ENCODE measurements at places on chromosomes 7 and 10.

- DNase-seq, result no peak
- no peaks in the 10 kb centered on the region for H3K36me3 ChIP-seq
- H3K4me3 ChIP-seq, result peak overlapping the region; percentile 76
- H3K27me3 ChIP-seq, result no peaks in the 10 kb centered on the region
- H3K27ac ChIP-seq, result peak overlapping the region; percentile 75
Measured at GRCh38 chr10:6089334-6090219, 743 bp downstream of the RBM17 start.

GRCh38 chr10:57963546-57963945 lies 304.1 kb downstream of the IPMK start:
- no peaks in the 10 kb centered on the region for H3K36me3 ChIP-seq
- no peak overlapping the region for H3K27ac ChIP-seq
- H3K4me3 ChIP-seq, result no peak overlapping the region
- no peaks in the 10 kb centered on the region for H3K27me3 ChIP-seq
- no peak for DNase-seq

DNA sequence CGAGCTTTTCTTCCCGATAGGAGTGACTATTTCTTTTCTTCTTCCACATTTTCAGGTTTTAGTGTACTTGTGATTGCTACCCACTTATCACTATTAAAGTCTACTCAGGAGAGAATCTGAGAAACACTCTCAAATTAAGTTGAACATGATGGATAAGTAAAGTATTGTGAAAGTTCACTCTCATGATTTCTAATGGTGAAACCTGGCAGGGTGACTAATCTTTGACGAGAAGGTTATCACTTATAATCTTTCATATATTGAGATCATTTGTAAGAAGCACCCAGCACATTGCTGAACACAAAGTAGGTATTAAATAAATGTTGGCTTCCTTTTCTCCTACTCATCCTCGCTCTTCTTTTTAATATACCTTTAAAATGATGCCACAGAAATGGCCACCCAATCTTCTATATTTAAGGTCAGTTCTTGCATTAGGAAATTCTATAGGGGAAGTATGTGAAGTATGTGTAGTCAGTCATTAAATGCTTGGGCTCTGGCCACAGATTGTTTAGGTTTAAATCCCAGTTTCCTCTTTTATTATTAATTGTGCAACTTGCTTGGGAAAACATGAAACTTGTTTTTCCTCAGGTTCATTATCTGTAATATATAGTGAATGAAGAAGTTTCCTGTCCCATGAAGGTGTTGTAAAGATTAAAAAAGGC lies 3.1 kb upstream of the CFTR start:
- H3K4me3 ChIP-seq, result no peak overlapping the region
- no peaks in the 10 kb centered on the region for H3K36me3 ChIP-seq
- H3K27ac ChIP-seq, result no peak overlapping the region
- H3K4me1 ChIP-seq, result no peaks in the 10 kb centered on the region

DNA sequence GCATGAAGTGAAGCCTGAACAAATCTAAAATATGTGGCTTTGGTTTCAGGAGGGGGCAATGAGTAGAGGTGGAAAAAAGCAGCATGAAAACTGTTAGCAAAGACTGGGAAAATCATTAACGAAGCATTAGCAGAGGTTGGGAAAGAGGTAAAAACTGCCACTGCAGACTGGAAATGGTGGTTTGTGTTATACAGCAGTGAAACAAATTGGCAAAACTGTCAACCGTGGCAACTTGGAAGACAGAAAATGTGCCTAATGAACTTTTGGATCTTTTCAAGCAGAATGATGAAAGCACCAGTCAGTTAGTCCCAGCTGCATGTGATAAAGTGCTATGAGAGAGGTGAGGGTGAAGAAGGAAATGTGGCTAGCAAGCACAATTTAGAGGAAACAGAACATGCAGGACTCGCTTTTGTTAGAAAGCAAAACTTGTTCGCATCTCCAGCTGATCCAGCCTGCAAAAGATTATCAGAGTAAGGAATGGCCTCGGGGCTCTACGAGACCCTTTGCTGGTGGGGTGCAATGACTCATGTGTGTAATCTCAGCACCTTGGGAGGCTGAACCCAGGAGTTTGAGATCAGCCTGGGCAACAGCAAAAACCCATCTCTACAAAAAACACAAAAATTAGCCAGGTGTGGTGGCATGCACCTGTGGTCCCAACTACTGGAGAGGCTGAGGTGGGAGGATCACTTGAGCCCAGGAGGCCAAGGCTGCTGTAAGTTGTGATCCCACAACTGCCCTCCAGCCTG lies 45.7 kb downstream of the SKIDA1 start:
- no peak overlapping the region for H3K4me3 ChIP-seq
- H3K4me1 ChIP-seq, result no peaks in the 10 kb centered on the region
- no peaks in the 10 kb centered on the region for H3K36me3 ChIP-seq

DNA sequence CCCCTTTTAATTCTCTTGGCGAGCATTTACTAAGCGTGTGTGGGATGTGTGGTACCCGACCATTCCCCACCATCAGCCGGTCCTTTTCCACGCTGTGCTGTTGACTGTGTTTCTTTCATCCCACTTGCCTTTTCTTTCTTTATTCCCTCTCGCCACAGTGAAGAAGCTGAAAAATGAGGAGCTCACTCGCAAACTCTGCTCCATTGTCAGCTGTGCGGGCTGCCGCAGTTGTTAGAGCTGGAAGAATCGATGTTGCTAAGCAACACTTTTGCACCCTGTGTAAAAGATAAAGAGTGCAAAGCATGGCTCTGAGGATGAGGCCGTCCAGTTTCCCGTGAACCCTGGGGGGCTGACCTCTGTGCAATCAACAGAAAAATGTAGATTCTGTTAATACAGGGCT lies 203.1 kb upstream of the NEBL start:
- H3K4me3 ChIP-seq, result no peak overlapping the region
- no peaks in the 10 kb centered on the region for H3K4me1 ChIP-seq
- DNase-seq, result no peak
- no peaks in the 10 kb centered on the region for H3K36me3 ChIP-seq
- no peaks in the 10 kb centered on the region for H3K27me3 ChIP-seq

GRCh38 chr10:86138551-86139065 lies 228.0 kb downstream of the GRID1 start:
- no peaks in the 10 kb centered on the region for H3K4me1 ChIP-seq
- no peaks in the 10 kb centered on the region for H3K36me3 ChIP-seq
- no peak overlapping the region for H3K27ac ChIP-seq
- H3K4me3 ChIP-seq, result no peak overlapping the region
- H3K27me3 ChIP-seq, result no peaks in the 10 kb centered on the region
